H1 (cell line): ENCODE measurements at places on chromosomes 1 and 21. TPM values are rescaled to one million over a fixed set of nuclear protein-coding genes. Genes with fewer than 3 reads are reported as not detected.

The BACE2 gene
- total RNA-seq: 8.1 and 9.9 TPM in 2 replicates

The KCNT2 gene
- 9.3 and 10.2 TPM in 2 replicates for total RNA-seq

DNA sequence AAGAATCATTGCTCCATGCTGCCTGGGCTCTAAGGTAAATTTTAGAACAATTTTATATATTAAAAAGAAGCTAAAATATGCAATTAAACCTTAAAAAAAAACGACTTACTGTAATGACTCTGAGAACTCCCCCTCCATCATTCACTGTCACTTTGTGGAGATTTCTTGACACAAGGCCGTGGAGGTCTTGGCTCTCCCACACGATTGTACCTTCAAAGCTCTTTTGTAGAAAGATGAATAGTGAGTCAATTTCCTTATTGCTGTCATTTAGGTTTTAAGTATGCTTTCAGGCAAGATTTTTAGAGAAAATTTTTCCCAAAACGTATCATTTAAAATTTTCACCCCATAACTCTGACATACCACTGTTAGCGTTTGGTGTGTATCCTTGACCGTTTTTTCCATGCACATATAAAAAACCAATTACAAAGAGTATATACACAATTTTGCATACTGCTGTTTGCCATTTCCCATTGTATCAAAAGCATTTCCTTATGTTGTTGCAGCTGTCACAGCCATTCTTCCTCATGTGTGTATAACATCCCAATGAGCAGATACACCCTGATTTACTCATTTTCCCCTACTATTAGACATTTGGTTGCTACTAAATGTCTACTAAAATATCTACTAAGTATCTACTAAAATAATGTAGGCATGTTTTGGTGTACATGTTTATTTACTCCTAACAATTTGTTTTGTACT lies 33.4 kb downstream of the B3GALNT2 start:
- no peaks in the 10 kb centered on the region for H3K4me1 ChIP-seq
- no peaks in the 10 kb centered on the region for H3K36me3 ChIP-seq
- H3K27me3 ChIP-seq: no peaks in the 10 kb centered on the region
- H3K27ac ChIP-seq: no peak overlapping the region
- DNase-seq: no peak

The NOS1AP gene
- 11.4 and 12.1 TPM in 2 replicates for total RNA-seq

GRCh38 chr1:97571760-97572159 lies 349.1 kb downstream of the DPYD start:
- DNase-seq: no peak
- H3K27ac ChIP-seq: no peak overlapping the region
- H3K4me3 ChIP-seq: no peak overlapping the region
- H3K4me1 ChIP-seq: no peaks in the 10 kb centered on the region
- H3K27me3 ChIP-seq: no peaks in the 10 kb centered on the region

DNA sequence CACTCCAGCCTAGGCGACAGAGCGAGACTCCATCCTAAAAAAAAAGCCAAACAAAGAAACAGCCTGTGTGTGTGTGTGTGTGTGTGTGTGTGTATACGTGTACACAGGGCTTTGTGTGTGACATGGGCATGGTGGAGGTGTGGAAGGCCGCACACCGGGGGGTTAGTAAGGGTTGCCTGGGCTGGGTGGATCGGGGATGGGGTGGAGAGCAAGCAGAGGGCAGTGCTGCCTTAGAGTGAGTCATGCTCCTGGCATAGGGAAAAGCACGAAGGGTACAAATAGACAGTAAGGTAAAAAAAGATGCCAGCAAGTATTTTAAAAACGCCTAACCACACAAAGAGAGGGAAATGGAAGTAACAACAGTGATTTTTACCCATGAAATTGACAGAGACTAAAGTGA lies 6.2 kb downstream of the PRMT2 start:
- H3K27ac ChIP-seq: no peak overlapping the region
- H3K4me1 ChIP-seq: no peaks in the 10 kb centered on the region
- H3K36me3 ChIP-seq: peaks cover 19% of the 10 kb centered on the region
- DNase-seq: no peak
- no peaks in the 10 kb centered on the region for H3K27me3 ChIP-seq

The TNFRSF18 gene
- 0.92 and 1.5 TPM in 2 replicates for total RNA-seq

The RIPK4 gene
- 4.5 and 5.6 TPM in 2 replicates for total RNA-seq

DNA sequence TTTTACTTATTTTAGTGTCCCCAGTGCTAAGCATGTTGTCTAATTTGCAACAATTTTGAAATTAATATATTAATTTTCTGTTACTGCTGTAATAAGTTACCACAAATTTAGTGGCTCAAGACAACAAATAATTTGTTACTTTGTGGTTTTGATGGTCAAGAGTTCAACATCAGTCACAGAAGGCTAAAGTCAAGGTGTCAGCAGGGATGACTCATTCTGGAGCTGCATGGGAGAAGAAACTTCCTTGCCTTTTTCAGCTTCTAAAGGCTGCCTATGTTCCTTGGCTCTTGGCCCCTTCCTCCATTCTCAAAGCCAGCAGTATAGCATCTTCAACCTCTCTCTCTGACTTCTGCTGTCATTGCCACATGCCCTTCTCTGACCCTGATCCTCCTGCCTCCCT lies 271.8 kb downstream of the HLX start:
- H3K4me1 ChIP-seq: no peaks in the 10 kb centered on the region
- DNase-seq: no peak
- no peaks in the 10 kb centered on the region for H3K27me3 ChIP-seq
- no peak overlapping the region for H3K27ac ChIP-seq

- no peaks in the 10 kb centered on the region for H3K36me3 ChIP-seq
- no peak for DNase-seq
- peak within 1 kb of the TSS; percentile 66 for H3K4me3 ChIP-seq
Measured at GRCh38 chr1:228734881-228735801, at the start of gene RHOU. Gene RHOU (plus strand): TSS chr1:228735479. CDS start chr1:228735743, 264 bp downstream.

GRCh38 chr21:44462086-44462833 lies 7.0 kb downstream of the LRRC3 start:
- H3K36me3 ChIP-seq: no peaks in the 10 kb centered on the region
- no peaks in the 10 kb centered on the region; the same call in 1 of the 2 replicates for H3K4me1 ChIP-seq
- no peak overlapping the region for H3K27ac ChIP-seq
- DNase-seq: no peak
- no peak overlapping the region for H3K4me3 ChIP-seq
- H3K27me3 ChIP-seq: no peaks in the 10 kb centered on the region

The VWA5B1 gene
- 0.78 and 2.3 TPM in 2 replicates for total RNA-seq

The PPFIA4 gene
- 7.0 and 9.9 TPM in 2 replicates for total RNA-seq

- H3K27me3 ChIP-seq: peaks cover 29% of the 10 kb centered on the region
- H3K36me3 ChIP-seq: no peaks in the 10 kb centered on the region
- peaks cover 5% of the 10 kb centered on the region for H3K4me1 ChIP-seq
- 0 out of 2 replicates have a peak overlapping the region, but pooled peaks have one; percentile 29 for H3K4me3 ChIP-seq
- no peak overlapping the region for H3K27ac ChIP-seq
Measured at GRCh38 chr1:36126005-36126716, 1.1 kb upstream of the COL8A2 start.

GRCh38 chr1:93993731-93994130 lies 84.5 kb upstream of the GCLM start:
- H3K36me3 ChIP-seq: no peaks in the 10 kb centered on the region
- no peaks in the 10 kb centered on the region for H3K27me3 ChIP-seq
- peaks cover 3% of the 10 kb centered on the region; the same call in 1 of the 2 replicates for H3K4me1 ChIP-seq
- no peak for DNase-seq

- H3K4me3 ChIP-seq: no peak overlapping the region
- no peaks in the 10 kb centered on the region for H3K27me3 ChIP-seq
- H3K4me1 ChIP-seq: no peaks in the 10 kb centered on the region
- H3K36me3 ChIP-seq: no peaks in the 10 kb centered on the region
Measured at GRCh38 chr1:158246650-158247049, 7.6 kb upstream of the CD1A start.

- no peaks in the 10 kb centered on the region for H3K36me3 ChIP-seq
- DNase-seq: no peak
- H3K27me3 ChIP-seq: no peaks in the 10 kb centered on the region
- no peaks in the 10 kb centered on the region for H3K4me1 ChIP-seq
- no peak overlapping the region for H3K27ac ChIP-seq
- H3K4me3 ChIP-seq: no peak overlapping the region
Measured at GRCh38 chr1:172003766-172004530, 162.7 kb downstream of the DNM3 start.

The ATP1A4 gene
- 0.57 and 0.61 TPM in 2 replicates for total RNA-seq

DNA sequence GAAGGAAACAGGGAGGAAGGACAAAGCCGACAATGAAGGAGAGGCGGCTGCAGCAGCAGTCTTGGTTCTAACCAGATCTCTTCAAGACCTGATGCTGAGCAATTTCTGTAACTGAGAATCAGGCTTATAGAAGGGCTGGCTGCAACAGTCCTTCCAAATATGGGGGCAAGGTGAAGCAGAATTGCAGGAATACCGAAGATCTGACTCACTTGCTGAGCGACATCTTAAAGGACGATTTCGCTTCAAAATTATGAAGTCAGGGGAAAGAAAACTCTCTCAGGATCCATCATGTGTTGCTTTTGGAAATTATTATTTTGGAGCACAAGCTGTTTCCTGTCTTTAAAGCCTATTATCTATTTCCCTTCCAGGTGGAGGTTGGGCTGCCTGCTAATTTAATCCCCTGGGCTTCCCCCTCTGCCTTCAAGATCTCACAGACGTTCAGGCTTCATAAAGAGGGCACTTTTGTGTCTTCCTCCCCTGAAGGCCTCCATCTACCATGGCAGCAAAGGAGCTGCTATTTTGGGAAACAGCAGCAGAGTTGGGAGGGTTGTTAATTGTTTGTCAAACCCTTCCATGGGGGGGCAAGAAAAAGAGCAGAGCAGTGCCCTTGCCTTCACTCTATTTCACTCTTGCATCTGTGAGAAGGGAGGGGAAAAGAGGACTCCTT lies 10.8 kb upstream of the IER5 start:
- no peaks in the 10 kb centered on the region for H3K36me3 ChIP-seq
- no peak overlapping the region for H3K4me3 ChIP-seq
- H3K27me3 ChIP-seq: no peaks in the 10 kb centered on the region
- no peaks in the 10 kb centered on the region for H3K4me1 ChIP-seq

The LCE1F gene
- not detected in 2 replicates for total RNA-seq

DNA sequence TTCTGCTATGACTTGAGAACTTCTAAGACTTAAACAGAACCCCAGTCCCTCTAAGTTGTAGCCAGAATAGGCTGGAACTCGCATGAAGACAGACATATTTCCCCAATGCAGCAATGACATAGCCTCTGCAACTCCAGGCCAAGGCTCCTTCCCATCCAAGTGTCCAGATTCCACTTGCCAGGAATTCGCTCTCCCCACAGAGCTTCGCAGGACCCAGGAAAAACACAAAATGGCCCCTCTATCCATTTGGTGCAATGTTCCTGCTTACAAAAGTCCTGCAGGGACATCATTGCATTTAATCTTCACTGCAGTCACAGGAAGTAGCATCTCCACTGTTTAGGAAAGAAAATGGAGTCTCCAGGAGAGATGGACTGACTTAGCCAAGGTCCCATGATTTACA lies 147.5 kb upstream of the KLHDC7A start:
- no peak overlapping the region for H3K4me3 ChIP-seq
- no peaks in the 10 kb centered on the region for H3K36me3 ChIP-seq
- H3K4me1 ChIP-seq: peaks cover 5% of the 10 kb centered on the region; the same call in 1 of the 2 replicates
- DNase-seq: no peak
- no peaks in the 10 kb centered on the region for H3K27me3 ChIP-seq
- H3K27ac ChIP-seq: no peak overlapping the region

DNA sequence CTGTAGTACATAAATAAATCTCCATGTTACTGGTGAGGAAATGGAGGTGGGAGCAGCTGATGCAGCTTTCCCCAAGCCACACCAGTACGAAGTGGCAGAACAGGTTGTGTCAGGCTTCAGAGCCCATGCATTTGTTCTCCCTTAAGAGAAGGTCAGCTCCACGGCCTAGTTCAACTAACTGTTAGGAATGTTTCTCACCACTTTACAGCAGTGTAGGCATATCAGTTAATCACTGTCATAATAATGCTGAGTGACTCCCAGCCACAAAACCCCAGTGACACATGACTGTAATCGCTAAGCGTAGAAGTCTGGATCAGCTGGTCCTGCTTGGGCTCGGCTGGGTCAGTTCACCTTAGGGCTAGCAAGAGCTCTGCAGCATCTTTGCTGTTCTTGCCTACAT lies 90.4 kb downstream of the VPS26C start:
- no peaks in the 10 kb centered on the region for H3K4me1 ChIP-seq
- H3K4me3 ChIP-seq: no peak overlapping the region
- H3K27me3 ChIP-seq: no peaks in the 10 kb centered on the region
- H3K36me3 ChIP-seq: no peaks in the 10 kb centered on the region
- H3K27ac ChIP-seq: no peak overlapping the region
- no peak for DNase-seq

The NLRP3 gene
- total RNA-seq: 0.19 and 0.23 TPM in 2 replicates

DNA sequence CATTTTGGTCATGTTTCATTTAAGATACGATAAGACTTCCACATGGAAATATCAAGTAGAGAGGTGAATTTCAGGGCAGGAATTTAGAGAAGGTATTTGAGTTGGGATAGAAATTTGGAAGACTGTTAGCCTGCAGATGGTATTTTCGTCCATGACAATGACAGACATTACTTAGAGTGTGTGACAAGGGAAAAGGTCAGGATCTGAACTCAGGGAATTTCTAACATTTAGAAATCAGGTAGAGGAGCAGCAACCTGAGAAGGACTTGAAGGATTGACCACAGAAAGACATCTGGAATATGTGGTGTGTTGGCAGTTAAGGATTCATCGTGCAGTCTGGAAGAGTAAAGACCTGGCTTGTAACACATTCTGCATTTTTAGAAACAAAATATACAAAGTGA lies 57.9 kb downstream of the RABGAP1L start:
- H3K27me3 ChIP-seq: no peaks in the 10 kb centered on the region
- no peaks in the 10 kb centered on the region for H3K36me3 ChIP-seq
- no peak overlapping the region for H3K27ac ChIP-seq

The IL24 gene
- not detected in 2 replicates for total RNA-seq

The UQCRHL gene
- 3.4 and 3.9 TPM in 2 replicates for total RNA-seq

DNA sequence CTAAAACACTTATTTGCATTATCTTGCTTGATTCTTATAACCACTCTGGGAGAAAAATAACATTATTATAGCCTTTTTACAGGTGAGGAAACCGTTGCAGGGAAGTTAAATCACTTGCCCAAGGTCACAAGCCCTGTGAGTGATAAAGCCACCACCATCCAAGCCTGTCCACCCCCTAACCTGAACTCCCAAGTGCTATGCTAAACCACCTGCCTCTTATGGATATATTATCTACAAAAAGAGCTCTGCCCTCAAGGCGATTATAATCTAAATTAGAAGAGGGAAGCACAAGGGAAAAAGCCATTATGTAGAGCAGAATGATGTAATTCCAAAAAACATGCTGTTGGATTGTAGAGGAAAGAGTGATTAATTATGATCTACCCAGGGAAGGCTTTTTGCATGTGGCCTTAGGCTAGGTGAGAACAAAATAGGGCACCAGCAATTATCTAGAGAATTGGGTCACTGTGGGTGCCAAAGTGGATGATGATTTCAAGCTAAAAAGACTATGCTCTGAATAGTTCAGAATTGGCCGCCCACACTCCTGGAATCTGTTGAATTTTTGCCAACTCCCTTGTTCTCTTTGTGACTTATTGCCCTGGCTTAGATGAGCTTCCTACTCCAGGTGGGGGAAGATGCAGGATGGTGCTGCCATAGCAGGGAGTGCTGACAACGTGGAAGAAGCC lies 205.3 kb downstream of the FGGY start:
- no peak for DNase-seq
- H3K4me3 ChIP-seq: no peak overlapping the region
- H3K27ac ChIP-seq: no peak overlapping the region
- no peaks in the 10 kb centered on the region for H3K4me1 ChIP-seq
- H3K36me3 ChIP-seq: no peaks in the 10 kb centered on the region

The KRTAP23-1 gene
- not detected in 2 replicates for total RNA-seq

- no peak for DNase-seq
- H3K4me1 ChIP-seq: peaks cover 4% of the 10 kb centered on the region
- no peak overlapping the region for H3K27ac ChIP-seq
- H3K4me3 ChIP-seq: no peak overlapping the region
- H3K27me3 ChIP-seq: no peaks in the 10 kb centered on the region
Measured at GRCh38 chr1:67393737-67394136, 36.5 kb downstream of the SERBP1 start.

The PTBP2 gene
- total RNA-seq: 57.6 and 61.7 TPM in 2 replicates

The FAM89A gene
- 2.2 and 2.4 TPM in 2 replicates for total RNA-seq
